ENCODE measurements at places on chromosomes 3 and 15. TPM values are rescaled to one million over a fixed set of nuclear protein-coding genes. Genes with fewer than 3 reads are reported as not detected.

The CHRFAM7A gene
- 7.4 TPM for total RNA-seq

The ROBO2 gene
- not detected for total RNA-seq

GRCh38 chr3:122101646-122102045 is 46.5 kb downstream of the CD86 start:
- no peak overlapping the region for H3K4me3 ChIP-seq
- no peak overlapping the region for H3K27ac ChIP-seq
- H3K4me1 ChIP-seq = no peaks in the 10 kb centered on the region
- H3K36me3 ChIP-seq = no peaks in the 10 kb centered on the region

GRCh38 chr3:44020143-44020542 is 221.5 kb upstream of the TOPAZ1 start:
- no peak for DNase-seq
- no peak overlapping the region for H3K27ac ChIP-seq
- H3K4me3 ChIP-seq = no peak overlapping the region
- no peaks in the 10 kb centered on the region for H3K4me1 ChIP-seq

- H3K27me3 ChIP-seq = no peaks in the 10 kb centered on the region
- no peaks in the 10 kb centered on the region for H3K36me3 ChIP-seq
- no peak overlapping the region for H3K27ac ChIP-seq
These were observed 210.4 kb downstream of the LRTM1 start for GRCh38 chr3:54717506-54717905.

- DNase-seq = no peak
- no peaks in the 10 kb centered on the region for H3K4me1 ChIP-seq
- no peaks in the 10 kb centered on the region for H3K27me3 ChIP-seq
- no peaks in the 10 kb centered on the region for H3K36me3 ChIP-seq
- H3K27ac ChIP-seq = no peak overlapping the region
These were observed 9.1 kb downstream of the SPICE1 start for GRCh38 chr3:113505867-113506266.

DNA sequence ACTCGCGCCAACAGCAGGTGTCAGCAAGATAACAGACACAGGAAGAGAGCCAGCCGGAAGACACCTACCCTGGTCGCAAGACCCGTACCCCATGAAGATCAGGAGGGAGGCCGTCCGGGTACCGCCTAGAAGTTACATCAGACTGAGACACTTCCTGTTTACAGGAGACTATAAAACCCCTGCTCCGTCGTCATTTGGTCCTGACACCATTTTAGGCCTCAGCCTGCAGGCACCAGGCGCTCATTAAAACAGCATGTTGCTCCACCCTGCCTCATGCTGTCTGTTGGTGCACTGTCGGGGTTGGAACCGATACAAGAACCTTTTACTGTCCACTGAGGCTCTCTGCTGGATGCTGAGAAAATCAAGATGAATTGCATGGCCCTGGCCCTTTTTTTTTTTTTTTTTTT is 15.6 kb upstream of the PRTG start:
- H3K27me3 ChIP-seq = no peaks in the 10 kb centered on the region
- H3K27ac ChIP-seq = no peak overlapping the region
- DNase-seq = no peak
- no peak overlapping the region for H3K4me3 ChIP-seq

GRCh38 chr3:102161384-102162006 is 273.3 kb upstream of the ZPLD1 start:
- H3K4me1 ChIP-seq = no peaks in the 10 kb centered on the region
- H3K27me3 ChIP-seq = no peaks in the 10 kb centered on the region
- no peak overlapping the region for H3K4me3 ChIP-seq
- no peak for DNase-seq
- no peaks in the 10 kb centered on the region for H3K36me3 ChIP-seq

DNA sequence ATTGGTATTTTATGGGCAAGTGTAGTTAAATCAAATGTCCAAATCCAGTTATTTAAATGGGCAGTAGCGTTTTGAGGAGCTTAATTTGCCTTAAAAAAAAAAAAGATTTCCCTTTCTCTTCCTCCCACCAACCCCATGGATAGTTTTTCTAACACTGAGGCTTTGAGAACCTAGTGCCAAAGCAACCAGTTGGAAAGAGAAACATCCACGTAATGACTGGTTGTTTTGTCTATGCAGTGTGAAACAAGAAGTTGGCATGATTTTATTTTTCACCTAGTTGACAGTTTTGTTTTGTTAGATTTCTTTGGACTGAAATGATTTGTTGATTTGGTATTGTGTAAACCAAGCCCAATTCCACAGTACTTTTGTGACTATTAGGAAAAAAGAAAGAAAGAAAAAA is 170.0 kb downstream of the SOX2 start:
- DNase-seq = no peak
- no peaks in the 10 kb centered on the region for H3K36me3 ChIP-seq
- H3K27me3 ChIP-seq = no peaks in the 10 kb centered on the region
- no peak overlapping the region for H3K4me3 ChIP-seq
- no peak overlapping the region for H3K27ac ChIP-seq

DNA sequence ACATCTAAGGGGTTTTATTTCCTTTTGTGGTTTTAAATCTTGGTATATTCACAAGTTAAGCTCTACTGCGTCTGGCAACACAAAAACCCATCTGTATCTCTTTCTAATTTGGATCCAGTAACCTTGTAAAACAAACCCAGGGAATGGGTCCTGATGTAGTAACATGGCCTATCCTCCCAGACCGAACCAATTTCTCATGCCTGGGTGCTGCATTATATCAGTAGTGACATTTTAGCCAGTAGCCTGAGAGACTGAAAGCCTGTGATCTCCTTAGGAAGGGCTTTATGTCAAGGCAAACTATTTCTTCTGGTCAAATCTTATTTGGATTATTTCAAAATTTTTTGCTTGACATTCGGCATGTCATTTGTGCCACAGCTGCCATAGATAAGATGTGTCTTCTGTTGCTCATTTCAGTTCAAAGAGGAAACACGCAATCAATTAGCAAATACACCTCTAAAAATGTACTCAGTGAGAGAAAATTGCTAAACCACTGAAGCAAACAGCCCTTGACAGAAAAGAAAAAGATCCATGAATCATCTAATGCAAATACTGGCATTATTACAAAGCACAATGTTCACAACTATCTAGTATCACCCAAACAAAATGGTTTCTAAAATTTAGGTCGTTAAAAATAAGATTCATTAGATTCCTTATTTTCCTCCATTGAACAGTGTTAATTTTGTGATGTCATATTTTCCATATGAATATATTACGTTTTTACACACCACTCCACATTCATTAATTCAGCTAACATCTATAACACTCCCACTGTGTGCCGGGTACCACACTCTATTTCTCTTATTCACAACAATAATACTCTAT is 4.0 kb downstream of the NPTN start:
- no peak overlapping the region for H3K27ac ChIP-seq
- no peaks in the 10 kb centered on the region for H3K36me3 ChIP-seq
- no peak overlapping the region for H3K4me3 ChIP-seq
- DNase-seq = no peak
- H3K4me1 ChIP-seq = peaks cover 24% of the 10 kb centered on the region
- no peaks in the 10 kb centered on the region for H3K27me3 ChIP-seq

DNA sequence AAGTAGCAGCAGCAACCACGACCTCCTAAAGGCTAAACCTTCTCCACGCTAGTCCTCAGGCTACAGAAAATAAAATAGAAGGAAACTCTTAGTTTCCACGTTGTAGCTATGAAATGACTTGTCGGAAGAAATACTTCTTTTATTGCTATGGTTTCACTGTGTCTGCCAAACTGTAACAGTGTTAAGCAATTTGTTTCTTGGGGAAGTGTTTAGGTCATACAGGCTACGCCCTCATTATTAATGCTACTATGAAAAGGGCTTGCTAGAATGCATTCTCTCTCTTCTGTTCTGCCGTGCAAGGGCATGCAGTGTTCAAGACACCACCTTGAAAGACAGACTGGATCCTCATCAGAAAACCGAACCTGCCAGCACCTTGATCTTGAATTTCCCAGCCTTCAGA is 462.7 kb downstream of the PLOD2 start:
- no peak overlapping the region for H3K4me3 ChIP-seq
- H3K27me3 ChIP-seq = no peaks in the 10 kb centered on the region
- H3K36me3 ChIP-seq = no peaks in the 10 kb centered on the region
- no peaks in the 10 kb centered on the region for H3K4me1 ChIP-seq
- H3K27ac ChIP-seq = no peak overlapping the region
- DNase-seq = no peak

- H3K4me1 ChIP-seq = peaks cover 11% of the 10 kb centered on the region
- no peaks in the 10 kb centered on the region for H3K27me3 ChIP-seq
- H3K36me3 ChIP-seq = no peaks in the 10 kb centered on the region
- no peak overlapping the region for H3K27ac ChIP-seq
- no peak for DNase-seq
These were observed 33.2 kb downstream of the SMAD6 start for GRCh38 chr15:66734961-66735908.

GRCh38 chr3:69764861-69765260 is 25.6 kb downstream of the MITF start:
- no peaks in the 10 kb centered on the region for H3K27me3 ChIP-seq
- no peaks in the 10 kb centered on the region for H3K4me1 ChIP-seq
